ENCODE measurements at places on chromosomes 3 and 15.

GRCh38 chr15:85750319-85751290 lies 44.1 kb downstream of the KLHL25 start:
- no peak for DNase-seq

DNA sequence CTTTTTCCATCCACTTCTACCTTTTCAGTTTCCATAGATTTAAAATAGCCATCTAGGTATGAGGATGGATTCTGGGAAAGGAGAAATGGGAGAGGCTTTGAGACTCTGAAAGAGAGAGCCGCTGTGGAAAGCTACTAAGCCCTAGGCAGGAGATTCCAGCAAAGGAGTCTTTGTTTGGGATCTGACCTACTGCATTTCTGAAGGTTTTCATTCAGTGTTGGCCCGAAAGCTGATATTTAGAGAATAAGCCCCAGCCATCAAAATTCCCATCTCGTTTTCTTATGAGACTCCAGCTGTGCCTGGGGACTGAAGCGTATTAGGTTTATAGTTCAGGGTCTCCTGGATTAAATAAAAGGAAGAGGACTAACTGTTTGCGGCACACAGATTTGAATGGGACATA lies 19.5 kb downstream of the LIPH start:
- DNase-seq: no peak

DNA sequence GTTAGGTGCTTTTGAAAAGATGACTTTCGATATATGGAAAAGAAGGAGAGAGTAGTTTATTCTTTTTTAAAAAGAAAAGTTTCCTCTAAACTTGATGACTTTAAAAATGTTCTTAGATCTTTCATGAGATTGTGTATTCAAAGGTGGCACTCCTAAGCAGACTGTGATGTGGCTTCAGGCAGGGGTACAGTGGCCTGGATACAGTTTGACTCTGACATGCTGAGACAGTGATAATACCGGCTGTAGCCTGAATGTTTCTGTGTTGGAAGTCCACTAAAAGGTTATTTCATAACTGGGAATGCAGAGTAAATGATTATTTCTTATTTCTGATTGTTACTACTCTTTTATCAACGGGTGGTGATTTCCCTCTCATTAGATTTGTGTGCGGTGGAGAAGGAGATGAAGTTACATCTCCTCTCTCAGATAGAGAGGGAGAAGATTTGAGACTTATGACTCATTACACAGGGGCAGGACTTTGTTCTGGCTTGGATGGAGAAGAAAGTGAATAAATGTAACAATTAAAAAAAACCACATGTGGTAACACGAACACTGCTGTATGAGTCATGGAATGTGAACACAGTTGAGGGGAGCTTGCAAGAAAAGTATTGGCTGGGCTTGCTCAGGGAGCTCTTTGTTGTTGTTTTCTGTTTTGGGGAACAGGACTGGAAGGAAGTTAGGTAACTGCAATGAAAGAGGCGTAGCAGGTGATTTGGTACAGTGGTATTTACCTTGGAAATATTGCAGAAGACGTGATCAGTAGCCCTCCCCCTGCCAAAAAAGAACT lies 21.6 kb downstream of the SPTSSB start:
- DNase-seq: no peak

- no peak for DNase-seq
Measured at GRCh38 chr3:23127196-23127595, 75.9 kb upstream of the UBE2E2 start.

DNA sequence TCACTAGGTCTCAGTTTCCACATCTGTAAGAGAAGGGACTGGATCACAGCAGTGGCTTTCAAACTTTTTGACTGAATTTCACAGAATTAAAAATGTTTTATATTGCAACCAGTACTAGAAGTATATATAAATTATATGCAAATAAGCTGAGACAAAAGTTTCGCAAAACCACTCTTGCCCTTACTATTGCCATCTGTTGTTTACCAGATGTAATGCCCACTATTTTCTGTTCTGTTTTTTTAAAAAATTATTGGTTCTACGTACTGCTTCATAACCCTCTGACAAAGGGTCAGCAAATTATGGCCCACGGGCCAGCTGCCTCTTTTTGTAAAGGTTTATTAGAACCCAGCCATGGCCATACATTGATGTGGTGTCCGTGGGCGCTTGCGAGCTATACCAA lies 44.8 kb downstream of the PDIA5 start:
- no peak for DNase-seq
